Activated naive CD4-positive, alpha-beta T cell (primary cell): ENCODE measurements at places on chromosomes 2 and 18.

GRCh38 chr2:235595422-235596010 lies 101.7 kb downstream of the AGAP1 start:
- DNase-seq = no peak

DNA sequence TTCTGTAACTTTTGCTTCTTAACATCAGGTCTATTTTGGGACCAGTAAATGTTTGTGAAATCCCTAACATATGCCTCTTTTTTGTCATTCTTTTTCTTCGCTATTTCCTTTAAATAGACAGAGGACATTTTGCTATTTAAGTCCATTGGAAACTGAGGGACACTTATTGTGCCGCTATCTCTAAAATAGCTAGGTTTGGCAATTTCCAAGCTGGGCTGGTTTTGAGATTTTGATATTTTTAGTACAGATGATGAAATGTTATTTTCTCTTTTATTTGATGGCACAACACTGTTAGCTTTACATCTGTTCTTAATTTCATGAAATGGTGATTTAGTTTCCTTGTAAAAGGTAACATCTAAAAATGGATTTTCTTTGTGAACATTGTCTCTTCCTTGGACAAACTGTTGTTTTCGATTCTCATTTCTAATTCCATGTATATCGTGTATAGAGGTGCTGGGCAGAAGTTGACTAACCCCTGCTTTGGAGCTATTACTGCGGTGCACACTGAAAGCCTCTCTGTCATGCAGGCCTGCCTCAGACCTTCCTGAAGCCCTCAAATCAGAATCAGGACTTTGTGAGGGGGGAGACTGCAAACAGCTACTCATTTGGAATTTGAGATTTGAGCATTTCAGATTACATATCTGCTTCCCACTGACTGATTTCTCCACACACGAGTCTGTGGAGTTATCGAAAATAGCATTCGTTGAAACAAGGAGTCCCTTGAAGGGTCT lies 594 bp downstream of the RAD51AP2 start:
- DNase-seq = no peak

- DNase-seq = no peak
These were observed 197.3 kb downstream of the PTPRM start for GRCh38 chr18:7764405-7764804.

DNA sequence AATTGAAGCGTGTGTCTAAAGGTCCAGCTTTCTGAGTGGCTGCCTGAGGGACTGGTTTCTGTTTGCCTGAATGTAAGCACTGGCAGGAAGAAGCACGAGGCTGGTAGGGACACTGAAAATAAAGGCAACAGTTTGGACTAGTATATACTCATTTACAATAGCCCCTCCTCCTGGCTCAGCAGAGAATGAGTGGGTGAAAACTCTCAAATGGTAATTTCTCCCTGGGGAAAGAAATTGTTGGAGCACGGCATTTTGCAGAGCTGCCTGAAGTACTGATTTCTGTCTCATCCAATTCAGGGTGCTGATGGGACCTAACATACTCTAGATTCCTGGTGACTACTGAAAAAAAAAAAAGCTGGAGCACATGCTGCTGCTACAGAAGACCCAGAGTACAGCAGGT lies 17.3 kb upstream of the SPP2 start:
- no peak for DNase-seq

DNA sequence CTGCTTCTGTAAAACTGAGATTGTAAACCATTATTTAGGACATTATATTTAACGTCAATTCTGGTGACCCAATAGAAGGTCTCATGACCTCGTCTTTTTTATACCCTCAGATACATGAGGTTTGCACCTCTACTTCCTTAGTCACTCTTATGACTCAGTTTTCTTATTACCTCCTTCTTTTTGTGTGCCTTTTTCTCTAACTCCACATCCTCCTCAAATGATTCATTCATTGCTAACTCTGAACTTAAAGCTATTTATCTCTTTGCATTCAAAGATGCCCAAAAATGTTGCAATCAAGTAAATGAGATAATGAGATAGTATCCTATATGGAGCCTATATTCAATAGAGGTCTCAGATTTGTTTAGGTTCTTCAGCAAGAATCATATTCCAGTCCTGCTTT lies 121.0 kb upstream of the KYNU start:
- no peak for DNase-seq

DNA sequence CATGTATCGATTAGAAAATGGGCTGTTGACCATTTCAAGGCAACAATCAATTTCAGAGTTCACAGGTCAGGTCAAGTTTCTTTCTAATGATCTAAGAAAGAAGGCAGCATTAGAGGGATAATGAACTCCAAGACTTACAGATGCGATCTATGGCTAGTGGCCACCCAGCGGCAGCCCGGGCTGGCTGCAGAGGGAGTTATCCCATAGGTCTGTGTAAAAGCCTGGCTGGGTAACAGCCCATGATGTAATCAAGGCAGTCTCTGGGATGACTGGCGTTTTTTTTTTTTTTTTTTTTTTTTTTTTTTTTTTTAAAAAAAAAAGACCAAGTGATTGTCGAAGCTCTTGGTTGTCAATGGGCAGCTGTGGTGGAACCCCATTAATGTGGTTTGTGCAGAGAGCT lies 171.1 kb upstream of the SKOR2 start:
- DNase-seq = no peak

GRCh38 chr2:198254536-198255090 lies 450.2 kb downstream of the PLCL1 start:
- no peak for DNase-seq

GRCh38 chr2:234919711-234920110 lies 32.1 kb upstream of the SH3BP4 start:
- DNase-seq = no peak

DNA sequence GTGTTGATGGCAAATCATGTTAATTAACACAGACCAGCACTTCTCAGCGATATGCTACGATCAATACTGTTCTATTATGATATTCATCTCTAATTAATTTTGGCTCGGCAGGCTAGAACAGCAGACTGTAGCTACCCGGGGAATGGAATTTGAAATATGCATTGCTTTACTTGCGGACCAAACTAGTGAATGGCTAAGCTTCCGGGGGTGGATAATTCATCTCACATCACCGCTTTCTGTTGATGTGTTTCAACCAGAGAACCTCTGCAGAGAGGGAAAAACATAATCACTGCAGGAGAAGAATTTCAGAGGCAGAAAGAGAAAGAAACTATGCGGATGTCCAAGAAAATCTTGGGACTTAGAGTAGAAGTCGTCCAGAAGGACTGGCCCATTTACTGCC lies 490.9 kb downstream of the STK39 start:
- DNase-seq = no peak

GRCh38 chr2:219178377-219179175 lies 501 bp downstream of the RETREG2 start:
- DNase-seq = peak; percentile 47

DNA sequence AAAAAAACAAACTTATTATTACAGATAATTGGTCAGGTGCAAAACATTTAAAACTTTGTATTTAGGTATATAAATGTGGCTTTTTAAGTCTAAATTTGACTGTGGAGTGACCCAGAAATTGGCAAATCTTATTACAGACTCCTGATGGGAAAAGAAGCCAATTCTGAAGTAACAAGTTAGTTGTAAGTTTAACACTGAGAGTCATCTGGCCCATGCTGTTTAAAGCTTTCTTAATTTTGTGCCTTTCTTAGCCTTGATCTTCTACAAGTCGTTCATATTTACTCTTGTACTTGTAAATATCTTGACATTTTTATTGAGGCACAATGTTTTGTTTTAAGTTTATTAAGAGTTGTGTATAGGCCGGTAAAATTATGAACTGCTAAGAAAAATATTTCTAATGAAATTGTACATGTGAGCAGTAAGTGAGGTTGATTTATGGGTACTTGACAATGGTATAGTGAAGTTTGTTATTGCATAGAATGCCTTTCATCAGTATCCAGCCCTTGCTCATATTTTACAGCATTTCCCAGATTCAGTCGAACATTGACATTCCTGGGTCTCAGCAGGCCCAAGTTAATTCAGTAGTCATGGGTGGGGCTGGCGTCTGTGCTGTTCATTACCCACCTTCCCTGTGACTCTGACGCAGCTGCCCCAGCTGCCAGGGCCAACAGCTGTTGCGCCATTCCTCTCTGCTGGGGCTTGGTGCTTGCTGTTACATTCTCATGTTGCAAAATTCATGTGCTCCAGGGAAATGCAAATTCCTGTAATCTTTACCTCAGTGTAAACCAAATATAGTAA lies 121.4 kb downstream of the ZNF236 start:
- no peak for DNase-seq

GRCh38 chr2:234491897-234492296 lies 5.0 kb downstream of the ARL4C start:
- DNase-seq = no peak

DNA sequence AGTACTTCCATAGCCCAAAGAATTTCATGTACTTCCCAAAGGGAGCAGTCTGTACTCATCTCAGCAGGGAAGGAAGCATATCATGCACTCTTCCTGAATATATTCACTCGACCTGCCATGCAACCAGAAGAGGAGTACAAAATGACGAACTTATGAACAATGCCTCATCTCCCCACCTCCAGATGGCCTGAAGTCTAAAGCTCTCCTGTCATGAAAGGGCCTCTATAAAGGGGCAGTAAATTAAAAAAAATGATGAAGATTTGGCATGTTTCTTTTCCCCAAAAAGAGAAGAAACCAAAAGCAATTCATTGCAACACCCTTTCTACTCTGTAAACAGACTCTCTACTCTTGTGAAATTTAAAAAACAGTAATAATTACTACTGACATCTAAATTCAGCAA lies 1601.1 kb downstream of the LRP1B start:
- no peak for DNase-seq
